ENCODE measurements at places on chromosomes 3 and 15. TPM values are rescaled to one million over a fixed set of nuclear protein-coding genes. Genes with fewer than 3 reads are reported as not detected.
A peak's percentile ranks its signal among the peaks of the same experiment; 100 is the strongest.

DNA sequence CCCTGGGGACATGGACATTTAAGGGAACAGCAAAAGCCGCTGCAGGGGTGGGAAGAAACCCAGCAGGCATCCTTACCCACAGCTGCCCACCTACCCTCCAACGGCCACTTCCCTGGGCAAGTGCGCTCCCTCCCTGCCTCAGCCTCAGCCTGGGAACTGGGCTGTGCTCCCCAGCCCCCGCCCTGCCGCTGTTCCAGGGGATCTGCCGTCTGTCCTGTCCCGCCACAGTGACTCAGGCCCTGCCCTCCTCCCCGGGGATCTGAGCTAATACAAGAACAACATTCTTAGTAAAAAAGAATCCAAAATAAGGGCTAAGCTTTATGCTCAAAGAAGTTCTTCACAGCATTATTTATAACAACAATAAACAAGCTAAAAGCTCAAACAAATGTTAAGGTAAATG lies 7.4 kb upstream of the IQSEC1 start:
- no peak overlapping the region for H3K27ac ChIP-seq
- H3K4me3 ChIP-seq: no peak overlapping the region
- H3K4me1 ChIP-seq: no peaks in the 10 kb centered on the region
- DNase-seq: no peak

- no peaks in the 10 kb centered on the region for H3K36me3 ChIP-seq
- H3K4me3 ChIP-seq: no peak overlapping the region
- H3K4me1 ChIP-seq: no peaks in the 10 kb centered on the region
These were observed 85.3 kb upstream of the VEPH1 start for GRCh38 chr3:157588386-157589060.

The FBXO40 gene
- 0.08 TPM for total RNA-seq

DNA sequence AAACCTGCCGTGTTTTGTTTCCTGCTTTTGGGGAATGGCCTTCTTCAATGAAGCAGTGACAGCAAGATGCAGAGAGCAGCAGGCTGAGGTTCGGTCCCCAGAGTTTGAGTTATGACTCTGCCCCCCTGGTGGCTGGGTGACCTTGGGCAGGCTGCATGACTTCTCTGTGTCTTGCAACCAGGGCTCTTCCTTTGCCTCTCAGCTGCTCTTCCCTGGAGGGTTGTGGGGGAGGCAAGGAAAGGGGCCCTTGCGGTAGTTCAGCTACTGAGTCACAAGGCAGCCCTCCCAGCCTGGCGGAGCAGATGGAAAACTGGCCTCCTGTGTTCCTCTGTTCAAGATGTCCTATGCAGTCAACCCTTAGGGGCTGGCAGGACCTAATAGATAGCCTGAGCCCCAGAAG lies 17.1 kb downstream of the CTXND1 start:
- no peak for DNase-seq
- no peaks in the 10 kb centered on the region for H3K4me1 ChIP-seq
- H3K27ac ChIP-seq: no peak overlapping the region
- no peaks in the 10 kb centered on the region for H3K36me3 ChIP-seq
- H3K27me3 ChIP-seq: no peaks in the 10 kb centered on the region
- no peak overlapping the region for H3K4me3 ChIP-seq

DNA sequence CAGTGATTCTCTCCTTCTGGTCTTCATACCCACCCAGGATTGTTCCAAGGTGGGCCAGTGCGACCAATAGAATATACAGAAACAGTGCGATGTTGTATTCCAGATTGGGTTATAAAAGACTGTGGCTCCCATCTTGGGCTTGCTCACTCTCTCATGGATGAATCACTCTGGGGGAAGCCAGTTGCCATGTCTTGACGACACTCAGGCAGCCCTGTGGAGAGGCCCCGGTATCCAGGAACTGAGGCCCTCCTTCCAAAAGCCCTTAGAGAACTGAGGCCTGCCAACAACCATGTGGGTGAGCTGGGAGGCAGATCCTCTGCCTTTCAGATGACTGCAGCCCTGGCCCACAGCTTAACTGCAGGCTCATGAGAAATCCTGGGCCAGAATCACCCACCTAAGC lies 57.2 kb downstream of the SH3GL3 start:
- no peaks in the 10 kb centered on the region for H3K36me3 ChIP-seq
- H3K27ac ChIP-seq: no peak overlapping the region

The SCG5 gene
- 1.4 TPM for total RNA-seq

GRCh38 chr15:90060797-90061196 lies 41.5 kb downstream of the IDH2 start:
- no peak overlapping the region for H3K27ac ChIP-seq
- peaks cover 8% of the 10 kb centered on the region for H3K4me1 ChIP-seq
- no peak overlapping the region for H3K4me3 ChIP-seq
- H3K36me3 ChIP-seq: no peaks in the 10 kb centered on the region
- DNase-seq: no peak

The SERPINI2 gene
- total RNA-seq: not detected

GRCh38 chr3:100317912-100318311 lies 16.6 kb upstream of the NIT2 start:
- H3K36me3 ChIP-seq: no peaks in the 10 kb centered on the region
- no peak overlapping the region for H3K4me3 ChIP-seq

- no peaks in the 10 kb centered on the region for H3K27me3 ChIP-seq
- DNase-seq: no peak
- H3K4me3 ChIP-seq: no peak overlapping the region
- no peak overlapping the region for H3K27ac ChIP-seq
- no peaks in the 10 kb centered on the region for H3K4me1 ChIP-seq
These were observed 418.9 kb upstream of the TPRG1 start for GRCh38 chr3:188752850-188753249.

The HES1 gene
- total RNA-seq: 16.7 TPM

DNA sequence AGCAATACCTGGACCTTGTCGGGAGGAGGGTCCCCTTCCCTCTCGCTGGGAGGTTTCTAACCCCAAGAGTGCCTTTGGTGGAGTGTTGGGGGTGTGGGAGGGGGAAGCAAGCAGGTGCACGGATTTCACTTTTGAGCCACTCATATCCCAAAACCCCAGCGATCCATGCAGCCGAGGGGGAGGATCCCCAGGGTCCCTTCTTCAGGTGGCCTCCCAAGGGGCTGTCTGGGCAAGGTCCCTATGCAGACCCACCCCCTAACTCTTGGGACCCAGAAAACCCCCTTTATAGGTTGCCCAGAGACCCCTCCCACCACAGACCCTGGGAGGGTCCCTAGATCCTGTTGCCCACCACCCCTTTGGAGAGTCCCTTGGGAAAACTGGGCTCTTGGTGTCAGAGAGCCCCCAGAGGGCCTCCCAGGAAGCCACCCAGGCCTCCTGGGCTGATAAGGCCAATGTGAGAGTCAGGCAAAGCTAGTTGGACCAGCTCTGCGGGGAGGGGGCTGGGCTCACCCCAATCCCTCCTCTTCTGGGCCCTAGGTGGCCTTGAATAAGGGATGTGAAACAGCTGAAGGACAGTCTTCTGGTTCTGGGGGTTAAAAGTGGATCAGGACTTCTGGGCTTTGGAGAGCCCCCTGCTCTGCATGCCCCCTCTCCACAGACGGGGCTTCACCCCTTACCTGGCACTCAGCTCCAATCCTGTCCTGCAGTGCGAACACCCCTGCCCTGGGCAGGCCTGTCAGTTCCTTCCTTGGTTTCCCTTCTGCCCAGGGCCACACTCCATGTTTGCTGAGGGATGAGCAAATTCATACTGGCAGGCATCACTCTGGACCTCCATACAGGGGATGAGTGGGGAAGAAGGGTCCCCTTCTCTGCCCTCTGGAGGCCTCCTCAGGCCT lies 932 bp upstream of the PLCD1 start:
- H3K4me1 ChIP-seq: peaks cover 8% of the 10 kb centered on the region
- peak overlapping the region; percentile 94 for H3K27ac ChIP-seq
- H3K4me3 ChIP-seq: peak overlapping the region; percentile 65
- DNase-seq: no peak
- H3K27me3 ChIP-seq: no peaks in the 10 kb centered on the region

- no peak overlapping the region for H3K27ac ChIP-seq
- H3K36me3 ChIP-seq: no peaks in the 10 kb centered on the region
- no peak for DNase-seq
These were observed 379.7 kb downstream of the TIGIT start for GRCh38 chr3:114673481-114673880.

The WNT7A gene
- total RNA-seq: not detected

DNA sequence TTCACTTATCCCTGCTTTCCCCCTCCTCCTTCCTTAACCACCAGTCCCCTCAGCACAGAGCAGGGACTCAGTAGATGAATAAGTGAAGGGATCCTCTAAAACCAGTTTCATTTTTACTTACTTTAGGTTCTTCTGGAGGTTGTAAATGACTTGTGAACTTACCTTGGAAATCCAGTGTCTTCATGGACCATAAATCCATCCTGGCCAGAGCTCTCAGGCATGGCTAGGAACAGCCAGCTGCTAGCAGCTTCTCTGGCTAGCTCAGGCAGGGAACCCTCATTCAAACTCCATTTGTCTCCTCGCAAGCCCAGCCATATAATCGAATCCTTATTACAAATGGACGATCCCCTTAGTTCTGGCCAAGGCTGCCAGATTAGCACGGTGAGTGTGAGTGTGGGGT lies 78.5 kb downstream of the LRTM1 start:
- H3K36me3 ChIP-seq: no peaks in the 10 kb centered on the region
- no peak for DNase-seq
- no peaks in the 10 kb centered on the region for H3K27me3 ChIP-seq
- H3K4me3 ChIP-seq: no peak overlapping the region
- no peaks in the 10 kb centered on the region for H3K4me1 ChIP-seq

GRCh38 chr15:29692527-29692926 lies 129.7 kb downstream of the TJP1 start:
- no peaks in the 10 kb centered on the region for H3K27me3 ChIP-seq
- no peaks in the 10 kb centered on the region for H3K36me3 ChIP-seq
- no peak overlapping the region for H3K4me3 ChIP-seq
- DNase-seq: no peak
- no peaks in the 10 kb centered on the region for H3K4me1 ChIP-seq
- no peak overlapping the region for H3K27ac ChIP-seq

DNA sequence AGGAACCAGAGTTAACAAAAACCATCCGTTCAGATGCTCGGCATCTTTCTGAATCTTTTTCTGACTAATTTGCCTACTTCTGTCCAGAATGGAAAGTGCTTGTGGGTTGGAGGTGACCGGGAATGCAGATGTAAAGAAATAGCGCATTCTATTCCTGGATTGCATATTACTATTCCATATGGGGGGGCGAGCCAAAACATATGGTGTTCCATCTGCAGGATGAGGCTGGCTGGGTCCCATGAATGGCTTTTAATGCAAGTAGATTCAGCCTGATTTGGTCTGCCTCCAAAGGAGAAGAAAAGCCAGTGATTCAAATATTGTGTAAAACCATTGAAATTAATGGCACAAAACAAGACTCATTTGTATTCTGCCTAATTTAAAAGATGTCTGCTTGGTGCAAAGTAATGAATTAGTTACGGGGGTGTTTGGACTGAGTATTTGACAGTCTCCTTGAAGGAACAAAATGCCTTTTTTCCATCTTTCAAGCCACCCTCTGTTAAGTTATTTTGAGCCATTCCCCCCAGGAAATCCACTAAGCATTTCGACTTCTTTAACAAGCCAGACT lies 99.0 kb downstream of the ST8SIA2 start:
- no peaks in the 10 kb centered on the region for H3K4me1 ChIP-seq
- H3K4me3 ChIP-seq: no peak overlapping the region
- no peaks in the 10 kb centered on the region for H3K36me3 ChIP-seq
- no peak for DNase-seq
- H3K27me3 ChIP-seq: no peaks in the 10 kb centered on the region

- H3K27ac ChIP-seq: no peak within 1 kb of the TSS
- DNase-seq: peak; percentile 55
- H3K27me3 ChIP-seq: no peaks in the 10 kb centered on the region
- H3K4me3 ChIP-seq: peak within 1 kb of the TSS; percentile 31
These were observed at the start of gene DOCK3 for GRCh38 chr3:50674349-50675178. Gene DOCK3, plus strand, starts transcription at chr3:50674927. Its CDS starts 337 bp downstream, at chr3:50675264.

The PLA2G4E gene
- not detected for total RNA-seq

GRCh38 chr3:143226678-143227291 lies 107.2 kb downstream of the CHST2 start:
- H3K4me3 ChIP-seq: no peak overlapping the region
- H3K4me1 ChIP-seq: peaks cover 1% of the 10 kb centered on the region
- no peak overlapping the region for H3K27ac ChIP-seq
- DNase-seq: no peak
- no peaks in the 10 kb centered on the region for H3K27me3 ChIP-seq

The GABRR3 gene
- total RNA-seq: not detected

- H3K27me3 ChIP-seq: no peaks in the 10 kb centered on the region
- no peak overlapping the region for H3K4me3 ChIP-seq
- no peak overlapping the region for H3K27ac ChIP-seq
- no peaks in the 10 kb centered on the region for H3K36me3 ChIP-seq
- no peaks in the 10 kb centered on the region for H3K4me1 ChIP-seq
These were observed 44.1 kb downstream of the TNIK start for GRCh38 chr3:171416061-171416460.

The RHCG gene
- total RNA-seq: 0.67 TPM

- H3K27ac ChIP-seq: no peak overlapping the region
- DNase-seq: no peak
- H3K4me1 ChIP-seq: no peaks in the 10 kb centered on the region
- no peak overlapping the region for H3K4me3 ChIP-seq
- H3K36me3 ChIP-seq: no peaks in the 10 kb centered on the region
These were observed 252.3 kb upstream of the ARRDC4 start for GRCh38 chr15:97708252-97708651.

- H3K36me3 ChIP-seq: no peaks in the 10 kb centered on the region
- no peaks in the 10 kb centered on the region for H3K27me3 ChIP-seq
- H3K4me3 ChIP-seq: no peak overlapping the region
- H3K4me1 ChIP-seq: peaks cover 6% of the 10 kb centered on the region
- no peak overlapping the region for H3K27ac ChIP-seq
These were observed 61.8 kb downstream of the ARHGEF26 start for GRCh38 chr3:154182975-154183374.

DNA sequence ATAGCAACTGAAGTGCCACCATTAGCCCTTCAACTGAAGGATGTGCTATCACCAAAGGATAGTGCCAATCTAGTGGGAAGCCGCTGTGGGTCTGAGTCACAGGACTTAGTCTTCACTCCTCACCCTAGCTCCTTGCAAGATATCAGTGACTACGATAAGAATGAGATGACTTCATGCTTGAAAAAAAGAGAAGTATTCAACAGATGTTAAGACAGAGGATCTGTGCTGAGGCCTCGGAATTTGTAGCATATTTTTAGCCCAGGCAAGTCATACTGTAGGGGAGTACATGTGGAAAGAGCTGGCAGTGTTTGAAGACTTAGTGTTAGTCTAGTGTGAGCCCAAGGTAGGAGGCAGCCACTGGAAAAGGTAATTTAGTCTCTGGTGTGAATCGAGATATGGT lies 270.7 kb upstream of the LRTM1 start:
- no peaks in the 10 kb centered on the region for H3K4me1 ChIP-seq
- no peaks in the 10 kb centered on the region for H3K36me3 ChIP-seq
- no peak for DNase-seq
- no peak overlapping the region for H3K27ac ChIP-seq

The HESX1 gene
- 1.3 TPM for total RNA-seq
